GM13977 (cell line): ENCODE measurements at places on chromosomes 3 and 15.

- no peak for DNase-seq
Observed at GRCh38 chr15:37105889-37106288, 5.5 kb upstream of the MEIS2 start.

- DNase-seq: no peak
Observed at GRCh38 chr3:191303596-191303995, 25.6 kb upstream of the CCDC50 start.

DNA sequence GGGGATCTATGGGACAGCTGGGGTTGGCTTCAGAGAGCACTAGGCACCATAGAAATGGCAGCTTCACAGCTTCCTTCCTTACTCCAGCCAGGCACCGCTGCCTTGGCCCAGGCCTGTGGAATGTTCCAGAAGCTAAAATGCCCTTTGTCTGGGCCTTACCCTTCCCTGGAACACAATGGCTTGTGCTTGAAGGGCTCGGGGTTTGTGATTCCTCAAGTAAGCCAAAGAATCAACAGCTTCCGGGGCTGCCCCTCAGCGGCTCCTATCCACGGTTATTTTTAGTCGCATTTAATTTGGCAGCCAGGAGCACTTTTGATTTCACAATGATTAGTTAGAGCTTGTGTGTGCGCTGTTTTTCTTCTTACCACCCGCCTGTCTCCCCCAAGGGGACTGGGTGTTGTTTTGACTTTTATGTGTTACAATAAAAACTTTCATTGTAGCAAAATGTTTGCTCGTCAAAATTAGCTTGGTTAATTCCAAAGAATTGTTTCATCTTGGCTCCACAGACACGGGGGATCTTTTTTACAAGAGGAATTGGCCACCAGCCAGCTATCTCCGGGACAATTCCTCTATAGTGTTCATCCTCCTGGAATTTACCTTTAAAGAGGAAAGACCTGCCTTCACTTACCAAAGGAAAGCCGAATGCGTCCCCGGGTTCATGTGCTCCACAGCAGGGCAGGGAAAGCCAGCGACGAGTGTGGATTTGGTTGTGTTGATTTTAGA lies 73.8 kb downstream of the TLE3 start:
- no peak for DNase-seq

DNA sequence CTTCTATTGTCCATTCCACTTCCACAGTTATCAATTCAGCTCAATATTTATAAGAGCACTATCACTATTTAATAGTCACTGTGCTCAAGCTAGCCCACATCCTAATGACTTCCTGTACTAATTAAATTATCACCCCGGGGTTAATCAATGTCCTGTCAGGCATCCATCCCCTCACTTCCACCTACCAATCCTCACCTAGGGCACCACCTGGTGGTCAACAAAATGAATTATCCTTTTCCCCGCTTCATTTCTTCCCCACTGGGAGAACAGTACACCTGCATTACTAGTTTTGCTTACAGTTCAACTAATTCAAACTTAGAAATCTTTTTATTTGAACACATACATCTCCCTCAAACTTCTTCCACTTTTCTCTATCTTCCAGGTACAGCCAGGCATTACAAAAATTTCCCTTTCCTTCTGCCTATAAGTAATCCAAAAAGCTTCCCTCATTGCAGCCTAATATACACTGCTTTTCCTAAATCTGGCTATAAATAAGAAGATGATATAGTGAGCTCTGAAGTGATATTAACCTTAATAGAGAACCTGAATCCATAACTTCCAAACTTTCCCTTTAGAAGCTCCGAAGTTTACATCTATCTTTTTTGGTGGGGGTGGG lies 68.5 kb downstream of the TMCC1 start:
- peak; percentile 37 for DNase-seq

GRCh38 chr3:158696618-158697017 lies 24.2 kb upstream of the LXN start:
- DNase-seq: no peak

- DNase-seq: no peak
Observed at GRCh38 chr3:10653241-10653640, 147.9 kb upstream of the ATP2B2 start.

DNA sequence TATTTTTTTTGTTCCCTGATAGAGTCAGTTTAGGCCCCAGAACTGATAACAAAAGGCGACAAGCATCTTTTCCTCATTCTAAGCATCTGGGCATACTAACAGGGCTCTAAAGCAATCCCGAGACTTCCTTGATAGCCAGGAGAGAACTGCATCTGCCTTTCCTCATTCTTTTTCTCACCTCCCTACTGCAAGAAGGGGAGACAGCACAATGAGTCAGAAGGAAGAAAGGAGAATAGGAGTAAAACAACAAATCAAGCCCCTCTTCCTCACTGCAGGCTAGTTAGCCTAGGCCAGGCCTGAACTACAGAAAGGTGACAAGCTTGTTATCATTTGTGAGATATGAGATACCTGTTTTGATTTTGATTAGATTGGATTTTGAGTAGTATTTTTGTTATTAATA lies 97.9 kb downstream of the NAALADL2 start:
- DNase-seq: no peak

- DNase-seq: no peak
Observed at GRCh38 chr15:28021281-28022039, 77.7 kb downstream of the OCA2 start.

DNA sequence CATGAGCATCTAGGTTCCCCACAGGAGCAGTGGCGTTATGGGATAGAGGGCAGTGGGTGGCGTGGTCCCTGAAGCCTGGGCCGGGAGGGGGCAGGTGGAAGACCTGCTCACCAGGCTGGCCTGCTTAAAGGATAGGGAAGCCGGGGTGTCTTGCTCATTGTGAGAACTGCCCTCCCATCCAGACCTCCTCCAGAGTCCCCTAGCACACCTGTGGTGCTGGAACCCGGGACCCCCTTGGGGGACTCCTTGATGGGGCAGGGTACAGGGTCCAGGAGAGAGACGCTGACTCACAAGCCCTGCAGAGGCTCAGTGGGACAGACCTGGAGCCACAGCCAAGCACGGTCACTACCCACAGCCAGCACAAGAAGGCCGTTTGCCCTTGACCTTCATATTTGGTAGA lies 2.8 kb upstream of the RHCG start:
- DNase-seq: no peak

DNA sequence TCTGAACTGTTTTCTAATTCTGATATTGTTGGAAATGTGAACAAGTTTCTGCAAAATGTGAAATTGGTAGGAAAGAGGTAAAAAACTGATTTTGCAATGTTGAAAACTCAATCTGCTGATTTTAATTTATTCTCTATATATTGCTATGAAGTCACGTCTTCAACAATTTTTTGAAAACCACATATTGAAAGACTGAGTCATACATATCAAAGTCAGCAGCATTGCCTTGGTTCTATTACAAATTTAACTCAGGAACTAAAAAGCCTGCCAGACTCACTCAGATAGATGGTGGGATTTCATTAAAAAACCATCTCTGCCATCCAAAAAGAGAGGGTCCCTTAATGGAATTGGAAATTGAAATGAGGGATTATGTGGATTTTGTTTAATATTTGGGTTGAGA lies 351.4 kb downstream of the CNTN3 start:
- no peak for DNase-seq

DNA sequence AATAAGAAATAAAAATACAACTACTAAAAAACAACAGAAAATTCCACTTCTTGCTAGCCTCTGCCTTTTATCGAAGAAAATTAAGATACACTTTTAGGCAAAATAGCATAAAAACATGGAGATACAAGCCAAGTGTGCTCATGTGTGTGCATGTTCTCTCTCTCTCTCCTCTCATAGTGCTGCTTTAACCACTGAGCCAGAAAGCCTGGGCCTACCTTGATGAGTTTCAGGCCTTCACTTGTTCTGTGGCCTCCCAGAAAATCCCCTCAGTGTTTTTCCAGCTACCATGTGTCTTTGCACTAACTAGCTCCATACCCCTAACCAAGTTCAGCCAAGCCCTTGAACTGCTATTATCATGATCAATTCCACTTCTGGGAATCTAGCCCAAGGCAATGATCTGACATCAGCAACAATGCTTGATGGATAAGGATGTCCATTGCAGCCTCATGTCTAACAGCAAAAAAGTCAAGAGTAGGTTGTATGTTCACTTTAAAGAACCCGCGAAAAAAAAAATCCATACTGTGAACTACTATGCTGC lies 18.1 kb downstream of the CYP11A1 start:
- DNase-seq: no peak

DNA sequence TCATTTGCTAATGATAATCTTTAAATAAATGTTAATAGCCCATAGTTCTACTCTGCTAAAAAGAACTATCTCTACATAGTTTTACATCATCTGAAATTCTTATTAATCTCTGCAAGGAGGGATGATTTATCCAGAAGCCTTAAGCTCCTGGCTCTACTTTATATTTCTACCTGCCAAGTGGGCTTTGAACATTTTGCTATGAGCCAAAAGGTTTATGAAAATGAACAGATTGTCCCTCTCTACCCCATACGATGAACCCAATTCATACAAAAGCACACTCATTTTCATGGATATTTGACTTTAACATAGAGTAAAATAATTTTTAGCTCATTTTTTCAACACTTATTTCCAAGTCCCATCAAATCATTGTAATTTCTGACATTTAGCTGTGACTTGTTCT lies 611.0 kb downstream of the NSUN3 start:
- no peak for DNase-seq

GRCh38 chr3:12902181-12902999 lies 61.0 kb upstream of the RPL32 start:
- no peak for DNase-seq

GRCh38 chr15:39555885-39556284 lies 25.0 kb upstream of the THBS1 start:
- DNase-seq: no peak

DNA sequence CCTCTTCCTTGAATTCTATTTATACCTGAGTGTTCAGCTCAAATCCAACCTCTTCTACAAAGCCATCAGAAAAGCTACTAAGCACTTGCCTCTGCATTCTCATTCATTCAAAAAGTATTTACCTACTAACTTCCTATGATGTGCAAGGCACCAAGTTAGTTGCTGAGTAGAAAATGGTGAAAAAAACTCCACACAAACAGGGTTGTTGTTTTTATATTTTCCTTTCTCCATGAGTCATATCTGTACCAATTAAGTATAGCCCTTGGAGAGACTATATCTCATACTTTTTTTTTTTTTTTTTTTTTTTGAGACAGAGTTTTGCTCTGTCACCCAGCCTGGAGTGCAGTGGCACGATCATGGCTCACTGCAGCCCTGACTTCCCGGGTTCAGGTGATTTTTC lies 67.7 kb downstream of the IGF2BP2 start:
- DNase-seq: no peak

GRCh38 chr3:45955017-45955647 lies 11.9 kb downstream of the CXCR6 start:
- DNase-seq: no peak
